ENCODE measurements at places on chromosomes 6 and 20. TPM values are rescaled to one million over a fixed set of nuclear protein-coding genes. Genes with fewer than 3 reads are reported as not detected.

Gene MYBL2
- total RNA-seq, result 4.9 TPM

Gene GABRR1
- total RNA-seq, result not detected

Gene BPIFB4
- total RNA-seq, result not detected

Gene NRN1
- 0.30 TPM for total RNA-seq

Gene AKIRIN2
- total RNA-seq, result 17.2 TPM

Gene MYH7B
- total RNA-seq, result not detected

Gene ENPP5
- total RNA-seq, result not detected

Gene OPRM1
- not detected for total RNA-seq

Gene EMILIN3
- total RNA-seq, result not detected
